ENCODE measurements at places on chromosomes 11 and 22.

DNA sequence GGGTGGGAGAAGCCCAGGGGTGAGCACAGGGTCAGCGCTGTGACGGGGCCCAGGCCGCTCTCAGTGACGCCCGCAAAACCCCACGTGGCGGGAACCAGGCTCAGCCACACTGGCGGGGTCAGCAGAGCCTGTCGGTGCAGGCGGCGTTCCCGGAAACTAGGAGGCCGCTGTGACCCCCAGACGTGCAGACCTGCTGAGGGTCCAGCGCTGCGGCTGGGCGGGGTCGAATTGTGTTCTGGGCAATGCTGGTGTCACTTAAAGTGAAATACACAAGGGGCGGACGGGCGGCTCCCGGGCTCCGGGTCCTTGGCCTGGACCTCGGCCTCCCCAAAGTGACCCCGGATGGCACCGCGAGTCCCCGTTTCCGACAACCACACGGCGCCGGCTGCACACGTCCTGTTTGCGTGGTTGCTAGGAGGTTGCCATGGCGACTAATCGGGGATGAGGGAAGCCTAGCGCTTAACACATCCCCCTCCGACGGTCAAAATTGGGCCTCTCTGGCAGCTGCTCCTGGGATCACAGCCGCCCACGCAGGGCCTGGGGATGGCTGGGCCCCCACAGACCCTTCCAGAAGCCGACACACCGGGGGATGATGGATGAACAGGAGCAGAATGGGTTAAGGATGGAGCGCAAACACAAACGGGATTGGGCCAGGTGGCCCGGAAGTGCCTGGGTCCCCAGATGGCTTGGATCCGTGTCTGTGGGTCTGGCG lies 81.7 kb upstream of the PRR5 start:
- DNase-seq, result no peak

GRCh38 chr11:1479006-1479677 lies 7.4 kb downstream of the MOB2 start:
- no peak for DNase-seq

DNA sequence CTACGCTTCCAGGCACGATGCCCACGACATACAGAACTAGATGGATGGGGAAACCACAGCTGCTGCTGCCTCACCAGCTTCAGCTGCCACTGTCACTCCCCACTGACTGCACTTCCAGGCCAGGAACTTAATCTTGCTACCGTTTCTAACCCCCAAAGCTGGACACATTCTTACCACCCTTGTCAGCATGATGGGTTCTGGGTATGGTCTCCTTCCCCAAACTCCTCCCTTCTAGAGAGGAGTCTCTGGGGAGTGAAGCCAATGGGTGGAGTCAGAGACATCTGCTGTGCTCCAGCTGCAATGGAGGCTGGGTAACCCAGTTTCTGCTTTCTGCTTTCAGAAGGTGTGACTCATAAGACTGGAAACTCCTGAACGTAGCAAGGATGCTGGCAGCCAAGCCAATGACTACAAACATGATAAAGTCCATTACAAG lies 87.0 kb upstream of the THY1 start:
- no peak for DNase-seq

GRCh38 chr11:30917859-30918478 lies 331.8 kb upstream of the MPPED2 start:
- no peak for DNase-seq

GRCh38 chr11:23201936-23202522 lies 341.8 kb upstream of the CCDC179 start:
- DNase-seq, result no peak

DNA sequence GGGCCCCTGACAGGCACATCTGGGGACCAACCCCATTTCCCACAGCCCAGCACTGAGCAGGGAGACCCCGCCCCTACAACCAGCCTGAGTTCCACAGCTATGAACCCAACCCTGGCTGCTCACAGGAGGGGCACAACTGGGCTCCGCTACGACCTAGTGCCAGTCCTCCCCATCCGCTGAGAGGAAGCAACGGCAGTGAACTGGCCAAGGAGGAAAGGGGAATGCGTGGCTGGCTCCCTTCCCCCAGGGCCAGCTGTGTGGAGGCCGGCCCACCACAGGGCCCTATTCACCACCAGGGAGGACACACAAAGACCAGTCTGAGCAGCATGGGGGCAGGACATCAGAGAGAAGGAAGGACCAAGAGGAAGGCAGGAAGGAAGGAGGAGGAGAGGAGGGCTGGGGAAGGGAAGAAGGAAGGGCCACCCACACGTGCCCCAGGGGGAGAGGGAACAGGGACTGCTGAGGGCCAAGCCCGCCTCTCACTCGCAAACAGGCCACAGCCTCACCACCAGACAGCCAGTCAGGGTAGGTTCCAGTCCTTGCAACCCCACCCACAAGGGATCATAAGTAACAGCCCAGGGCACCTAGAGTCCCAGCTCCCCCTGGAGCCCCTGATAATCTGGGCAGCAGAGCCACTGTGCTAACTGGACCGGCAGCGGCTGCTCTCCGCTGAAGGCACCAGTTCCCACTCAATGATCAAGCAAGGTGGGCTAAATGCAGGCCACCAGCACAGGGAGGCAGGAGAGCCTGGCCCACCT lies 8.5 kb upstream of the GAL3ST1 start:
- DNase-seq, result no peak

GRCh38 chr11:121892131-121892681 lies 223.8 kb downstream of the BLID start:
- no peak for DNase-seq

DNA sequence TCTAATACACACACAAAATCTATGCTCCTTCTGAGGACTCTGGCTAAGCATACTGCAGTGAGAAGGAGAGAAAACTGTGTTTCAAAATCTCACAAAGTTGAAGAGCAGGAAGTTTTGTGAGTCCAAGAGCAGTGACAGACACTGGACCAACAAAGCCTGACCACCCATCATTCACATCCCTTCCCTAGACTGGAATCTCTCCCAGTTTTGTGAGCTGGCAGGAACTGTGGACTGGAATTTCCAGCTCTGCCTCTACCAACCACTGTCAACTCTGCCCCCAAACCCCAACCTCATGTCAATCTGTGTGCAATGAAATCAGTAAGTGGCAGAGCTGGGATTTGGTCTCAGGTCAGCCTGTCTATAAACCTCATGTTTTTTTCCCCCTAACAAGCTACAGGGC lies 112.6 kb downstream of the ARL14EP start:
- no peak for DNase-seq

- DNase-seq, result no peak
Observed at GRCh38 chr22:43821606-43822425, 9.7 kb upstream of the EFCAB6 start.

GRCh38 chr22:35541254-35541748 lies 670 bp downstream of the RASD2 start:
- DNase-seq, result no peak

- DNase-seq, result no peak
Observed at GRCh38 chr11:109885006-109885405, 208.2 kb upstream of the ZC3H12C start.

GRCh38 chr11:44765026-44765595 lies 38.3 kb downstream of the TSPAN18 start:
- DNase-seq, result no peak

GRCh38 chr22:35900483-35901168 lies 128.0 kb downstream of the RBFOX2 start:
- no peak for DNase-seq

DNA sequence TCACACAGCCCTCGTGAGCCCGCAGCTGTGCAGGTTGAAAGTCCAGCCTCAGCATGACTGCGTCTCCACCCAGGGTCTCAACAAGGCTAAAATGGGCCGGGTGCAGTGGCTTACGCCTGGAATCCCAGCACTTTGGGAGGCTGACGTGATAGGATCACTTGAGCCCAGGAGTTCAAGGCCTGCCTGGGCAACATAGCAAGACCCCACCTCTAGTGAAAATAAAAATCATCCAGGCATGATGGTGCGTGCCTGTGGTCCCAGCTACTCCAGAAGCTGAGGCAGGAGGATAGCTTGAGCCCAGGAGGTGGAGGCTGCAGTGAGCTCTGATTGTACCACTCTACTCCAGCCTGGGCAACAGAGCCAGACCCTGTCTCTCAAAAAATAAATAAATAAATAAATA lies 100.8 kb upstream of the PRR5 start:
- no peak for DNase-seq

DNA sequence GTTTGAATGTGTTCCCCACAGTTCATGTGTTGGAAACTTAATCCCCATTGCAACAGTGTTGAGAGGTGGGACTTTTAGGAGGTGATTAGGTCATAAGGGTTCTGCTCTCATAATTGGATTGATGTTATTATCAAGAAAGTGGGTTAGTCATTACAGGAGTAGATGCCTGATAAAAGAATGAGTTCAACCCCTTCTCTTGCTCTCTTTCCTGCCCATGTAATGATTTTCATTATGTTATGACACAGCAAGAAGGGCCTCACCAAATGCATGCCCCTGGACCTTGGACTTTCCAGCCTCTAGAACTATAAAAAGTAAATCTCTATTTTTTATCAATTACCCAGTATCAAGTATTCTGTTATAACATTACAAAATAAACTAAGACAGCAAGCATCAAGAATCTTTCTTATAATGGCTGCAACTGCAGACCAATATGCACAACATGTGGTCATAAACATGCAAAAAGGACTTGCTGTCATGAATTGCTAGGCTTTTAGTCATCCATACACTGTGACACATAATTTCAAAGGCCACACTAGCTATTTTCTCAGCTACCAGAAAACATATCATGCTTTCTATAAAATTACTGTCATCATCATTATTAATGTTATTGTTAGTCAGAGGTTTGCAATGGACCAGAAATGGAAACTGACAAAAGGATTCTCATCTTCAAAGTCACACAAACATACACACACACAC lies 99.9 kb upstream of the GUCY1A2 start:
- DNase-seq, result no peak

- no peak for DNase-seq
Observed at GRCh38 chr11:82796998-82797961, 63.6 kb upstream of the FAM181B start.

DNA sequence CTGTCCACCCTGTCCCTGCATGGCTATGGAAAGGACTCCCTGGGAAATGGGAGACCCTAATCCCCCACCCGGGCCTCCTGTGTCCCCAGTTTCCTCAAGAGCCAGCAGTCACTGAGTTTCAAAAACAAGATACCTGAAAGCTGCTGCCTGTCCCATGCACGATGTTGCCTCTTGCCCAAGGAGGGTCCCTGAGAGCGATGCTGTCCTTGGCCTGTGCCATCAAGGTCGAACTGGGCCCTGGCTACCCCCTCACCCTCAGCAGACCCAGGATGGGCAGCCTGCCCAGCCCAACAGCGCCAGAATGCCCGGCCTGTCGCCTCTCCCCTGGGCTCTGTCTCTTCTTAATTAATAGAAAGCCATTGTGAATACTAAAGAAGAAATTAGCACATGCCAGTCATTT lies 104.5 kb upstream of the LMO1 start:
- no peak for DNase-seq

DNA sequence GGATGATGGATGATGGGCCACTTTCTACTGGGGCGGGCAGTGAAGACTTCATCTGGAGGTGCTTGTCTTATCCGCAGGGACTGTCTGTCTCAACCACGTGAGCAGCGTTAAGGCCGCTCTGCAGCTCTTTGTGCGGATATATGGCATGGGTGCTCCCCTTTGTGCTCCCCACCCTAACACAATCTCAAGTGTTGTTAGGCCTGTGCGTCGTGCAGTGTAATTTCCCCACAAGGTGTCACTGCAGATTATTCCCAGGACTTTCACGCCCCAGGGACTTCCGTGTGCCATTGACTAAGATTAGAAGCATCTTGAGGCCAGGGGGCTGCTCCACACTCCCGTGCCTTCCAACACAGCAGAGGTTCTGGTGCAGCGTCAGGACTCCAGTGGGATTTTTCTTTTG lies 65.3 kb downstream of the TBC1D22A start:
- no peak for DNase-seq

GRCh38 chr11:44818110-44818509 lies 91.3 kb downstream of the TSPAN18 start:
- DNase-seq, result no peak

DNA sequence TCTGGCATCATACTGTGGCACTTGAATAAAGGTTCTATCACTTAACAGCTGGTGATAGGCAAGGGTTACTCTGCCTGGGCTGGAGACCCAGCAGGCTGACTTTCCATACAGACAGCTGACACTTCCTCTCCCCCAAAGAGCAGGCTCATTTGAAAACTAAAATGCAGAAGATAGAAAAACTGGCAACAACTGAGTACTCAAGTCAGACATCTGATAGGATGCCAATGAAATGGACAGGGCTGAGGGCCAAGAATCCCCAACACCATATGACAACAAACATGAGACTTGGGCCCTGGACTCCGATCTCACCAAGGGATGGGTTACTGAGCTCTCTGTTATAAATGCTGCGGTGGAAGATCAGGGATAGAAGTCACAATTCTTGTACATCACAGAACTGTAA lies 237.2 kb downstream of the LRRC4C start:
- DNase-seq, result no peak

DNA sequence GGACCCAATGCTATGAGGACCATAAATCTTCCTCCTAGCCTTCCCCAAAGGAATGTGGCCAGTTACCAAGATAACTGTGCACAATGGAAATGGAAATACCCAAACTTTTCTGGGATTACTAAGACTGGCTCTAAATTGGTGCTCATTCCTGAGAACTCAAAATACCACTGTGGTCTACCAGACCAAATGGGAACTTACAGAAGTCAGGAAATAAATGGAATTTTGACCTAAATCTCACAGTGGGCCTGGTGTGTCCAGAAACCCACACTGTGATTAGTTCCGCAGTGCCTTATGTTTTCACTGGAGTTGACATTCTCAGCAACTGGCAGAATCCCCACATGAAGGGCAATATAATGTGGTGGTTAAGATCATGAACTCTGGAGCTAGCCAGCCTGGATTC lies 99.4 kb upstream of the ZC3H12C start:
- no peak for DNase-seq

GRCh38 chr22:36386900-36387708 lies 663 bp downstream of the MYH9 start:
- DNase-seq, result no peak
